ENCODE measurements at places on chromosomes 1 and 21. TPM values are rescaled to one million over a fixed set of nuclear protein-coding genes. Genes with fewer than 3 reads are reported as not detected.

DNA sequence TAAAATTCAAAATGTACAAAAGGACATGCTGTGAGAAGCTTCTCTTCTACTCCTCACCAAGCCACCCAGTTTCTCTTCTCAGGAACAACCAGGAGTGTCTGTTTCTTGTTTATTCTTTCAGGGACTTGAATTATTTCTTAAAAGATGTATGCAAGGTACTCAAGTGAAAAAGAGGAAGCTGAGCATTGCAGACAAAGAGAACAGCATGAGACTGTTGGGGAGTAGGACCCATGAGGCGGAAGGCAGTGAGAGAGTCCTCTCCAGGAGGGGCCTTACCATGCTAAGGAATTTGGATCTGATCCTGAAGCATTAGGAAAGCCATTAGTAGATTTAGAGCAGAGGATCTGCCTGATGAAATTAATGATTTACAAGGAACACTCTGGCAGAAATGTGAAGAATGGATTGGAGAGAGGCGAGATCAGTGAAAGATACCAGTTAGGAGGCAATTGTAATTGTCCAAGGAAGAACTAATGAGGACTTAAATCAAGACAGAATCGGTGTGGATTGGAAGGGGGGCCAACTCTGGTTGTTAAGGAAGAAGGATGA, 14.7 kb upstream of the SSX2IP start:
- no peak for DNase-seq

GRCh38 chr1:229508823-229509337, 739 bp upstream of the NUP133 start:
- DNase-seq, result no peak

Gene ADAMTSL4
- total RNA-seq, result 2.1 TPM

Gene PSMB2
- total RNA-seq, result 47.0 TPM

DNA sequence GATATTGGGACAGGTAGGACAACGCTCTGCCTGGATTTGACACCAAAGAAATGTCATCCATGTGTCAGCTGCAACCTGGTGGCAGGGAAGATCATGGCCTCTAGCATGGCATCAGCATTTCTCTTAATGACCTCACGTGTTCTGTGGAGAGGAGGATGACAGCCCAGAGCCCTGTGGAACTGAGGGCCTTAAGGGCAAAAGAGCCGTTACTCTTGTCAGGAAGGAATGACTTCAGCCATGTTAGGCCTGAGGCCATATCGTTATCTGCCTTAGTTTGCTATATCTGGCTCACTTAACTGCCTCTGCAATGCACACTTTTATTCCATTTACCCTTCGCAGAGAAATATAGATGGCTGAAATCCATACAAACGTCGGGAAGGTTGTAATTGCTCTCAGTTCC, 83.2 kb upstream of the PBX1 start:
- no peak for DNase-seq

GRCh38 chr1:66351478-66351877, 182.5 kb upstream of the SGIP1 start:
- DNase-seq, result no peak

DNA sequence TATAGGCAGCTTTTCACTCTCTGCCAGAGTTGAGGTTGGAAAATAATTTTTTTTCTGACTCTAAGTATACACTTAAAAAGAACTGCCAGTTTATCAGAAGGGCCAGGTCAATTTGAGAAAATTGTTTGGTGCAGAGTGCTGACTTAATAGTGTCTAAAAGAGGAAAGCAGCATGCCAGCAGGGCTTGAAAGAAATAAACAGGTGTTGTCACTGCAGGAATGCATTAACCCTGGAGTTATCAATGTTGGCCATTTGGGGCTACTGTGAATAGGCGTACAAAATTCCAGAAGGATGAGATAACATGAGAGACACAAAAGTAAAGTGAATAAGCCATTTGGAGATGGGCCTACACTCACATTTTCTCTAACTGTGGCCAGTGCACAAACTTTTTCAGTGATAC, 220.6 kb upstream of the PLD5 start:
- DNase-seq, result no peak

- no peak for DNase-seq
These were observed 735 bp upstream of the BRINP3 start for GRCh38 chr1:190478149-190479049.

- DNase-seq, result no peak
These were observed 45.5 kb downstream of the PRDM15 start for GRCh38 chr21:41833497-41834115.

Measured in thyroid gland (tissue), 4 donors.